Diencephalon (tissue), 1 donor: ENCODE measurements at places on chromosomes 3 and 15. TPM values are rescaled to one million over a fixed set of nuclear protein-coding genes. Genes with fewer than 3 reads are reported as not detected.

The CCDC54 gene
- not detected for total RNA-seq

The PFN2 gene
- total RNA-seq = 671 TPM

The CDHR4 gene
- total RNA-seq = 0.23 TPM

The PLA1A gene
- total RNA-seq = 0.23 TPM

The COLQ gene
- total RNA-seq = 2.5 TPM

The CDC25A gene
- total RNA-seq = 10.8 TPM

The CHRM5 gene
- 10.6 TPM for total RNA-seq

The PFKFB4 gene
- 20.8 TPM for total RNA-seq

The FLNB gene
- 26.5 TPM for total RNA-seq

The DNASE1L3 gene
- total RNA-seq = not detected

The CPB1 gene
- not detected for total RNA-seq

The PLOD2 gene
- 45.0 TPM for total RNA-seq

The ATR gene
- 33.7 TPM for total RNA-seq

The MCF2L2 gene
- 60.9 TPM for total RNA-seq

The PLA2G4D gene
- under 0.01 TPM for total RNA-seq

The GOLGA6L4 gene
- 2.1 TPM for total RNA-seq

The NR1I2 gene
- total RNA-seq = 0.23 TPM

The ZWILCH gene
- 31.8 TPM for total RNA-seq

The ACSBG1 gene
- 9.9 TPM for total RNA-seq
